ENCODE measurements at places on chromosomes 5 and 9. TPM values are rescaled to one million over a fixed set of nuclear protein-coding genes. Genes with fewer than 3 reads are reported as not detected.

The PNPLA7 gene
- 4.1 TPM for total RNA-seq

The IL5 gene
- total RNA-seq: not detected

The TSSK1B gene
- 0.10 TPM for total RNA-seq

The SLC28A3 gene
- not detected for total RNA-seq

The CCNJL gene
- 11.4 TPM for total RNA-seq

The CD180 gene
- total RNA-seq: not detected

The DAB2IP gene
- total RNA-seq: 36.6 TPM

The CD14 gene
- not detected for total RNA-seq

The LECT2 gene
- not detected for total RNA-seq

The IL3 gene
- total RNA-seq: not detected

The IQGAP2 gene
- total RNA-seq: 2.9 TPM

The ARL14EPL gene
- not detected for total RNA-seq

The GPR150 gene
- 0.33 TPM for total RNA-seq

The ENTPD2 gene
- total RNA-seq: not detected

The SPATA9 gene
- 1.7 TPM for total RNA-seq

The PCDHB9 gene
- total RNA-seq: 3.1 TPM

- no peaks in the 10 kb centered on the region for H3K36me3 ChIP-seq
- H3K27me3 ChIP-seq: no peaks in the 10 kb centered on the region
- no peak overlapping the region for H3K4me3 ChIP-seq
- H3K4me1 ChIP-seq: peaks cover 29% of the 10 kb centered on the region
- DNase-seq: no peak
- no peak overlapping the region for H3K27ac ChIP-seq
Measured at GRCh38 chr9:86724529-86724928, 222.8 kb downstream of the GAS1 start.

- no peak for DNase-seq
- peaks cover 16% of the 10 kb centered on the region for H3K4me1 ChIP-seq
- no peak overlapping the region for H3K4me3 ChIP-seq
Measured at GRCh38 chr5:74196233-74196632, 444.3 kb downstream of the ENC1 start.

- H3K27me3 ChIP-seq: peaks cover 25% of the 10 kb centered on the region
- no peak overlapping the region for H3K27ac ChIP-seq
- no peak for DNase-seq
- no peak overlapping the region for H3K4me3 ChIP-seq
- no peaks in the 10 kb centered on the region for H3K4me1 ChIP-seq
Measured at GRCh38 chr9:120308495-120308894, 271.5 kb downstream of the CDK5RAP2 start.

DNA sequence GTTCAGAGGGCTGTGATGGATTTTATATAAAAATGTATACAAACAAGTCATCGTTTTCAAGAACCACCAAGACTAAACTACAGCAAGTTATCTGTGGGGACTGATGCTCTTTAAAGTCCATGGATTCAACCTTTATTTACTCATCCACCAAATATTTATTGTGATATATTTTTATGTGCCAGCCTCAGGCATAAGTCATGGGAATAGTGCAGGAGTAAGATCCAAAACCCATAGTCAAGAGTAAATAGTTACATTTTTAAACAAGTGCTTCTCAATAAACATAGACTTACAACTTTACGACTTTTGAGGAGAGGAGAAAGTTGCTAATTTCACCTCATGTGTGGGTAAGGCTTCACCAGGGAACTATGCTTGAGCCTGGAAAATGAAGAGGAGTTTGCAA is 24.6 kb downstream of the MACIR start:
- H3K4me1 ChIP-seq: peaks cover 3% of the 10 kb centered on the region
- DNase-seq: no peak
- H3K27ac ChIP-seq: no peak overlapping the region
- H3K4me3 ChIP-seq: no peak overlapping the region
- peaks cover 5% of the 10 kb centered on the region for H3K36me3 ChIP-seq
- H3K27me3 ChIP-seq: no peaks in the 10 kb centered on the region

GRCh38 chr5:82792096-82792495 is 285.1 kb downstream of the TMEM167A start:
- no peak overlapping the region for H3K27ac ChIP-seq
- H3K4me1 ChIP-seq: no peaks in the 10 kb centered on the region

- peaks cover 19% of the 10 kb centered on the region for H3K36me3 ChIP-seq
- no peak overlapping the region for H3K4me3 ChIP-seq
- peaks cover 17% of the 10 kb centered on the region for H3K4me1 ChIP-seq
- DNase-seq: no peak
- H3K27ac ChIP-seq: no peak overlapping the region
Measured at GRCh38 chr5:154397652-154398406, 48.0 kb upstream of the SAP30L start.

GRCh38 chr9:107721705-107722245 is 232.2 kb upstream of the KLF4 start:
- no peaks in the 10 kb centered on the region for H3K36me3 ChIP-seq
- peaks cover 5% of the 10 kb centered on the region for H3K27me3 ChIP-seq
- H3K27ac ChIP-seq: no peak overlapping the region
- H3K4me3 ChIP-seq: no peak overlapping the region
- DNase-seq: no peak
- H3K4me1 ChIP-seq: peaks cover under 1% of the 10 kb centered on the region

DNA sequence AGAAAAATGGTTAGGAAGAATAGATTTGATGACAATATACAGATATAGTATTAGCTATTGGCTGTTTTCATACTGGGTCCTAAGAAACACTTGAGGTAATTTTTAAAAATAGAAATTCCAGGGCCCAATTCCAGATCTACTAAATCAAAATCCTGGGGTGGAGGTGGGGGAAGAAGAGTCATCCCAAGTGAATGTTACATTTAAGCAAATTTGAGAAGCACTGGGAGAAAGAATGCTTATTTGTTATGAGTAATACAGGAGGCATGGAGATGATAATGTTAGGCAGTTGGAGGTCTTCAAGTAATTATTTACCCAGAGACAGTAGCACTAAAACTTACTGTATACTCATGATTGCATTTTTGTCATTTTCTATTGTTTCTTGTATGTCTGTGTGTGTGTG is 93.0 kb upstream of the DAB2 start:
- H3K27me3 ChIP-seq: no peaks in the 10 kb centered on the region
- peak overlapping the region; percentile 88 for H3K27ac ChIP-seq
- no peaks in the 10 kb centered on the region for H3K36me3 ChIP-seq
- H3K4me1 ChIP-seq: peaks cover 40% of the 10 kb centered on the region

DNA sequence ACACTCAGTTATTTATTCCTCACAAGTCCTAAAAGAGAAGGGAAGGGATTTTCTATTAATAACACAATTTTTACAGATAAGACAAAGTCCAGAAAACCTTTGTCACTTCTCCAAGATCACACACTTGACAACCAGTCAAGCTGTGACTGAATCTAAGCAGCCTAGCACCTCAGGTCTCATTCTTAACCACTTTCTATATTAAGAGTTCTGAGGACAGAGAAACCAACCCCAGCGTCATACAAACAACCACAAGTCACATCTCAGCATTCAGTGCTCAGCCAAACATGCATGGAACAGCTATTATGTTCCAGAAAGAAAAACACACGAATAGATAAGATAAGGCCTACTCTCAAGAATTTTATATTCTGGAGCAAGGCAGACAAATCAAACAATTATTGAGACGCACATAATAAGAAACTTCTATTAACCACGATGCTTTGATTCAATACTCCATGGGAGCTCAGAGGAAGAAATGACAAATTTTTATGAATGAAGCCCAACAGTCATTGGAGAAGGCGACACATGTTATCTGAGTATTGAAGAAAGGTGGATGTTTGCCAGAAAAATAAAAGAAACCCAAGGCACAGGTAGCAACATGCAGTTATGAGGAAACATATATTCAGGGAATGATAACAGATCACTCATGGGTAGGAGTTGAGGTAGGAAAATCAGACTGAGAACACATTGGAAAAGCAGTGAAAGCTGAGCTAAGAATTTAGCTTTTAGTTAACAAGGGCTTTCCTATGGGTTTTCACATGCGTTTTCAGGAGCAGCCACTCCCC is 113.1 kb downstream of the HTR4 start:
- H3K4me3 ChIP-seq: no peak overlapping the region
- H3K27ac ChIP-seq: no peak overlapping the region
- peaks cover 36% of the 10 kb centered on the region for H3K27me3 ChIP-seq
- DNase-seq: no peak

DNA sequence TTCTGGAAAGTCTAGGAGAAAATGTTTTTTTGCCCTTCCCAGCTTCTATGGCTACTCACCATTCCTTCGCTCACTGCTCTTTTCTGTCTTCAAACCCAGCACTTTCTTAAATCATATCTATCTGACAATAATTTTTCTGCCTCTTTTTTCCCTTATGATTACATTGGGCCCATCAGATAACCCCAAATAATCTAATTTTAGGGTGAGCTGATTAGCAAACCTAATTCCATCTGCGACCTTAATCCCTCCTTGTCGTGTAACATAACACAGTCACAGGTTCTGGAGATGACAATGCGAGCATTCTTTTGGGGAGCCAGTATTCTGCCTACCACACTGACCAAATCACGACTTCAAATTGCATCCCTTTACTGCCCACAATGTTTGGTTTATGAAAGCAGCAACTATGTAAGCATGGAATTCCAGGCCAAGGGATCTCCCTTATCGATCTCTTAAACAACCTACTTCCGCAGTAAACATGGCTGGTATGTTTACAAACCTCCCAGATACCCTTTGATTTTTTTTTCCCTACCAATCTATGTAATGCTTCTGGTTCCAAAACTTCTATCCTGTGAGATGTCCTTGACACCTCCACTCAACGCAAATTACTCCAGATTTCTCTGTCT is 2122.2 kb downstream of the MAT2B start:
- no peak overlapping the region for H3K4me3 ChIP-seq
- no peaks in the 10 kb centered on the region for H3K4me1 ChIP-seq
- H3K27ac ChIP-seq: no peak overlapping the region

- no peak overlapping the region for H3K27ac ChIP-seq
- H3K27me3 ChIP-seq: no peaks in the 10 kb centered on the region
- no peak for DNase-seq
- H3K4me1 ChIP-seq: peaks cover 4% of the 10 kb centered on the region
- H3K36me3 ChIP-seq: no peaks in the 10 kb centered on the region
Measured at GRCh38 chr5:112732131-112732530, 5.6 kb upstream of the APC start.

DNA sequence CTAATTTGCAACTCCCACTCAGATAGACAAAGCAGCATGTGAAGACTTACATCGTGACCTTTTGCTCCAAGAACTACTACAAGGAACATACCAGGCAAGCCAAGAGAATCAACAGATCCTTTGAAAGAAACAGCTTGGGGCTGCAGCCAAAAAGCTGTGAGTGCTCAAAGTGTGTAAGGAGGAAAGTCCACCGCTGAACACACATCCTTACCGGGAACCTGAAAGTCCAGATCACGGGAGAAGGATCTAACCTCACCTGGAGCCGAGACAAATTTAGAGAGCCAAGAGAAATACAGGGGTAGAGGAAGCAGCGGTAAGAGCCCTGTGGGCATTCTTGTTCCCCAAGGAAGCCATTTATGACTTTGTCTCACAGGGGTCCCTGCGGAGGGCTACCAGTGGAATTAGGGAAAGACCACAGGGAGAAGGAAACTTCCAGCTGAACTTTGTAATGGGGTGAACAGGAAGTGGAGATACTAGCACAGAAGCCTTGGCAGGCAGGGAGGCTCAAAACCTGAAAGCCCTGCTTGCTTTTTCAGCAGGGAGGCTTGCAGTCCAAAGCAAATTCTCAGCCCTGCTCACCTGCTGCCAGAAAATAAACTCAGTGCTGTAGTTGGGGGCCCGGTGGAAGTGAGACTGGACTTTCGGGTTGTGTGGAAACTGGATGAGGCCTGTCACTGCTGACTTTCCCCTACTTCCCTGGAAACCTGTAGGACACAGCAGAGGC is 350.2 kb downstream of the DTWD2 start:
- H3K36me3 ChIP-seq: peaks cover 11% of the 10 kb centered on the region
- DNase-seq: no peak
- no peaks in the 10 kb centered on the region for H3K4me1 ChIP-seq
- no peaks in the 10 kb centered on the region for H3K27me3 ChIP-seq
- no peak overlapping the region for H3K4me3 ChIP-seq
- H3K27ac ChIP-seq: no peak overlapping the region

GRCh38 chr5:20524991-20525529 is 537.1 kb upstream of the CDH18 start:
- H3K4me3 ChIP-seq: no peak overlapping the region
- H3K27ac ChIP-seq: no peak overlapping the region

DNA sequence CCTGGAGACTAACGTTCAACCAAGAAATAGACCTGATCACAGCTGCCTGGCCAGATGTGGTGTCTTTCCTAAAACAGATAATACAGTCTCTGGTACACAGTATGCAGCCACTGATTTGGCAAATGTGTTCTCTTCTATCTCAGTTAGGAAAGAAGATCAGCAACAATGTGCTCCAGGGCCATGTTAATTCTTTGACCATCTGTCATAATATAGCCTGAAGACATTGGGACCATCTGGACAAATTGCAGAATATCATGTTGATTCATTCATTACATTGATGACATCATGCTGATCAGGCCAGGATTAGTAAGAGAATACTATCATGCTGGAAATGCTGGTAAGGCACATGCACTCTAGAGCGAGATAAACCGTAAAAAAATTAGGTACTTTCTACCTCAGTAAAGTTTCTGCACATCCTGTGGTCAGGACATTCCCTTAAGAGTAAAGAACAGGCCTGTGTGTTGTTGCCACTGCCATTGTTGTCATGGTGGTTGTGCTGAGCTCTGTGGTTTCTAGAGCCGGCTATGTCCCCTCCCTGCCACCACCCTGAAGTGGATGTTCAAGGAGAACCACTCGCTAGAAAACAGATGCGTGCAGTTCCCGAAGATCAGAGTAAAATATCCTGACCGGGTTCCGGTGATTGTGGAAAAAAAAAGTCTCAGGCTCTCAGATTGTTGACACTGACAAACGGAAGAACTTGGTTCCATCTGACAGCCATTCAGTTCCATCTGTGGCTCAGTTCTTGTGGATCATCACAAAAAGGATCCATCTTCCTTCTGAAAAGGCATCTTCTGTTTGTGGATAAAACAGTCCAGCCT is 6.4 kb upstream of the JMY start:
- no peaks in the 10 kb centered on the region for H3K27me3 ChIP-seq
- no peak for DNase-seq
- no peak overlapping the region for H3K4me3 ChIP-seq
- H3K4me1 ChIP-seq: no peaks in the 10 kb centered on the region

GRCh38 chr9:135418161-135418560 is 61.4 kb upstream of the PPP1R26 start:
- H3K36me3 ChIP-seq: no peaks in the 10 kb centered on the region
- peaks cover 42% of the 10 kb centered on the region for H3K27me3 ChIP-seq
- DNase-seq: peak; percentile 46
- no peaks in the 10 kb centered on the region for H3K4me1 ChIP-seq
- no peak overlapping the region for H3K27ac ChIP-seq

- no peaks in the 10 kb centered on the region for H3K36me3 ChIP-seq
- no peak for DNase-seq
- no peak overlapping the region for H3K27ac ChIP-seq
- no peaks in the 10 kb centered on the region for H3K27me3 ChIP-seq
- H3K4me3 ChIP-seq: no peak overlapping the region
Measured at GRCh38 chr5:91490316-91490715, 107.2 kb upstream of the ARRDC3 start.

GRCh38 chr5:179497636-179498340 is 52.6 kb upstream of the RUFY1 start:
- no peaks in the 10 kb centered on the region for H3K4me1 ChIP-seq
- no peak for DNase-seq
- H3K27ac ChIP-seq: no peak overlapping the region
- H3K36me3 ChIP-seq: no peaks in the 10 kb centered on the region
- H3K27me3 ChIP-seq: peaks cover 3% of the 10 kb centered on the region

GRCh38 chr5:142872795-142873194 is 102.6 kb downstream of the ARHGAP26 start:
- no peak overlapping the region for H3K4me3 ChIP-seq
- DNase-seq: no peak
- peaks cover 76% of the 10 kb centered on the region for H3K4me1 ChIP-seq

GRCh38 chr5:13613621-13614020 is 330.9 kb downstream of the DNAH5 start:
- no peaks in the 10 kb centered on the region for H3K4me1 ChIP-seq
- no peak overlapping the region for H3K4me3 ChIP-seq
- no peak for DNase-seq
- H3K36me3 ChIP-seq: no peaks in the 10 kb centered on the region

All from chondrocyte (in vitro differentiated cells).